ENCODE measurements at places on chromosomes 2 and 18. TPM values are rescaled to one million over a fixed set of nuclear protein-coding genes. Genes with fewer than 3 reads are reported as not detected.

Gene LGALSL
- 2.6 TPM for total RNA-seq

Gene RUFY4
- not detected for total RNA-seq

Gene TUBB8B
- not detected for total RNA-seq

Gene LRP2
- not detected for total RNA-seq

Gene CYP1B1
- total RNA-seq, result not detected

Gene UGT1A9
- total RNA-seq, result not detected

Gene MERTK
- 21.6 TPM for total RNA-seq

Gene CYS1
- under 0.01 TPM for total RNA-seq

Gene POTEJ
- 0.60 TPM for total RNA-seq

Gene CDCA7
- total RNA-seq, result 3.9 TPM

Gene ERICH2
- total RNA-seq, result not detected

Gene FAM237A
- total RNA-seq, result not detected

Gene GLB1L
- total RNA-seq, result 4.4 TPM

Gene TTC31
- total RNA-seq, result 5.4 TPM

Gene RGPD3
- under 0.01 TPM for total RNA-seq

Gene TFCP2L1
- total RNA-seq, result not detected

Gene KRTCAP3
- not detected for total RNA-seq

Gene DSEL
- total RNA-seq, result 7.3 TPM

Gene BUB1
- total RNA-seq, result 3.4 TPM
